ENCODE measurements at places on chromosomes 1 and 21.

DNA sequence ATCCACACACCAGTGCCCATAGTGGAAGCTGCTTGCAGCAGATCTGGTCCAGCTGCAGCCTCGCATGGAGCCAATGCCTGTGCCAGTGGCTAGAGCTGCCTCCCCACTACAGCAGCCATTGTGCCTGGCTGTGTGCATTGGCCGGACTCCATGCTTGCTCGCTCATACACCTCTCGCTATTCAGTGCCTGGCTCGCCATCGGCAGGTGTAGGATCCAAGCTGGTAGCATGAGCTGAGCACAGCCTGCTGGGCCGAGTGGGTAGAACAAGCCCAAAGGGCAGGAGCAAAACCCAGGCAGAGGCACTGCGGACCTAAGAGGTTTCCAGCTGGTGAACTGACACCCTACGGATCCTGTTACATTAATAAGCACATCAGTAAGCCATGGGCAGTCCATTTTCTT is 1184.1 kb downstream of the AMY1C start:
- DNase-seq = no peak

DNA sequence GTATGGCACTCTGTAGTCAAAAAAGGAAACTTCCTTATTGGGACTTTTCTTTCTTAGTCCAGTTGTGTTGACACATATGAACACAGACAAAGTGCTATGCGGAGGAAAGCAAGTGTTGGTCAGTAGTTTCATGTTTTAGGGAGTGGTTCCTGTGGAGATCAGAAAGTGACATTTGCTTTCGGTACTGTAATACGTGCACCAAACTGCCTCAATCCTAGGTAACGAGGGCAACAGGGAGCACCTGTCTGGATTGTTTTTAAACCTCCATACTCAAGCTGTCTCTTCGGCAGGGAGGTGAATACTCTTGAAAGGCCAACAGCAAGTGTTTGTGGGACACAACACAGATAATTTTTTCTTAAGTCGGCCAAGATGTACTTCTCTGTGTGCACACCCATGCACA is 9.1 kb downstream of the RHOU start:
- no peak for DNase-seq

- DNase-seq = no peak
Observed at GRCh38 chr21:43801006-43801783, 11.8 kb downstream of the RRP1 start.

DNA sequence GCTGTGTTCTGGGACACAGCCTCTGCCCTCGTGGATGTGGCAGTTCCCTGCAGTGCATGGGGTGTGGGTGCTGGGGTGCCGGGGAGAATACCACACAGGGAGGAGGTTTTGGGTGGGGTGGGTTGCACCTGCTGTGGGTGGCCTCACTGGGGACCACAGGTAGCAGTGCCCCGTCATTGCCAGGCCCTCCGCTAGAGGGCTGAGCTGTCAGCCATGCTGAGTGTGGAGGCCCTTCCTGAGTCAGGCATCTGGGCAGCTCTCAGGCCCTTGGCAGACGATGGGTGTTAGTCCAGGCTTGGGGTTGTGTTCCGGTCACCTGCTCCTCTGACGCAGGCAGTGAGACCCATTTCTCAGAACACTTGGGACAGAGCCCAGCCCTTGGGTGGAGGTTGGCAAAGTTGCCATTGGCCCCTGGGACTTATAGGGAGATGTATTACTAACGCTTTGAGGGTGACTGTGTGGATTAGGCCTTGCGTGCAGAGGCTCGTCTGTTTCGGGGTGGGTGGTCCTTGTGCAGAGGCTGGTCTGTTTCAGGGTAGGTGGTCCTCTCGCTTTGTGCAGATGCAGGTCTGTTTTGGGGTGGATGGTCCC is 23.9 kb downstream of the PCNT start:
- no peak for DNase-seq

- DNase-seq = peak; percentile 48
Observed at GRCh38 chr1:54200519-54200997, 591 bp downstream of the MRPL37 start.

GRCh38 chr21:46304955-46305354 is 18.7 kb downstream of the C21orf58 start:
- DNase-seq = no peak

DNA sequence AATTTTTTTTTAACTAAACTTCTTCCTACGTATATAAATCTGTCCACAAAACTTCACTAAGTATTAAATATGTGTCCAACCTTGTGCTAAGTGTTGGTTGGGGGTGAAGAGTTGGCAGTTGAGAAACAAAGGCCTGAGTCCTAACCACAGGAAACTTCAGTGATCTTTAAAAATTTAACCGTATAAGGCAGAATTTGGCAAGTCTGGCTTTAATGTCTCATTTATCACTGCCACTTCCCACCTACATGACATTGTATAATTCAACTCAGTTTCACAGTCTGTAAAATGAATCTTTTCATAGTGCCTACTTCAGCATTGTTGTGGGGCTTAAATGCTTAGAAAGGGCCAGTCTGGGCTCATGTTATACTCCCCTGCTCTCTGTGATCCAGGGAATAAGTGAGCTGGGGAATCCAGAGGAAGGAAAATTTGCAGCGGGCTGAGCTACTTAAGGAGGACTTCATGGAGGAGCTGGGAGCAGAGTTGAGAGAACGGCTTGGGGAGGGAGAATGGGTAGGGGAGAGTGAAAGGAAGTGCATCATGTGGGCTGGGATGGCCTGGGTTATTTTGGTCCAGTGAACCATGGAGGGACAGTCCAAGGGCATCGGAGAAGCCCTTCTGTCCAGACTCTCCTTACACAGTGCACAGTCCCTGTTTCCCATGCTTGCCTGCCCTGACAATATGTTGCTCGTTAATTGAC is 14.5 kb downstream of the IFNAR2 start:
- DNase-seq = no peak

DNA sequence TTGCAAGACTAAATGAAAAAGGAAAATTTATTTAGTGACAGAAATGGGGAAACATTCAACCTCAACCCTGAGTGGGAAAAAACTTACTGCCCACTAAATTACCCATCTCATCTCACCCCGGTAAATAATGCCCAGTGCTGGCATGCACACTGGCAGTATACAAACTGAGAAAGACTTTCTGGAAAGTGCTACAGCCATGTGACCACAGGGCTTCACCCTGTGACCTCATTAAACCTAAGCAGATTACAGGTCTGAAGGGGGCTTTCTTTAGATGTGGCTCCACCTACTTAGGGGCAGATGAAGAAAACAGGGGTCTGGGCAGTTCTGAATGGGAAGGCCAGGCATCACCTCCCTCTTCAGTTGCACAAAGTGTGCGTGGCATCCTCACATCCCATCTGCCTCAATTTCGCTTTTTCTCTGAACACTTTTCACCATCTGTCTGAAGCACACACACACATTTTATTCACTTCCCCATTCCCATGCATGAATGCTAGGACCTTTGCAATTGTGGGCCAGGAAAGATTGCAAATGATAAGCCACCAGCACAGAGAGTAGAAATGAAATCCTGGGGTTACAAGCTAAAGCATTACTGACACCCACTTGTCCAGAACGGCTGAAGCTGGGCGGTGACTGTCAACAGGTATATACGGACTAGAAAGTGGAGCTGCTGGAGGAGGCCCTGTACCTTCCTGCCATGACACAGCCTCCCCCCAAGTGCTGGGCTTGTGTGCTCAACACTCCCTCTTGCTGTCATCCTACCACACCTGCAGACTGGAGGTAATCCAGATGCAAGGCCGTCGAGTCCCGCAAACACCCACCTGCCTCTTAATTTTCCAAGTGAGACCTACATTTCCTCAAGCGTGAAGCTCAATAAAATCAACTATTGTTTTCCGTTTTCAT is 2.7 kb downstream of the NADK start:
- DNase-seq = no peak

DNA sequence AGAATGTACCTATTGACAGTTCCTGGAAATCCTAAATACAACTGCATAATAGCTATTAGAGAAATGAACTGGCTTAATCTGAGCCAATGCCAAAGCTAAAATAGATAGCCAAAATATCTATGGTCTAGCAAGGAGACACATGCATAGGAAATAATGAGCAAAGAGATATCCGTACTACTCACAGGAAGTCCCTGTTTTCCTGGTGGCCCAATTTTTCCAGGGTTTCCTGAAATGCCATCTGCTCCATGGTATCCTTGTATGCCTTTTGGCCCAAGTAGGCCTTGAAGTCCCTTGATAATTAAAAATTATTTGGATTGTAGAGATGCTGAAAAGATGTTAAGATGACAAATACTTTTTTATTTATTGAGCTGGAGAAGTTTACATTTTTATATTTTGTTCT is 108.4 kb upstream of the ZNHIT6 start:
- DNase-seq = no peak

GRCh38 chr1:79519084-79519760 is 512.7 kb upstream of the ADGRL4 start:
- no peak for DNase-seq

GRCh38 chr21:36005879-36006400 is 54.4 kb downstream of the SETD4 start:
- no peak for DNase-seq

DNA sequence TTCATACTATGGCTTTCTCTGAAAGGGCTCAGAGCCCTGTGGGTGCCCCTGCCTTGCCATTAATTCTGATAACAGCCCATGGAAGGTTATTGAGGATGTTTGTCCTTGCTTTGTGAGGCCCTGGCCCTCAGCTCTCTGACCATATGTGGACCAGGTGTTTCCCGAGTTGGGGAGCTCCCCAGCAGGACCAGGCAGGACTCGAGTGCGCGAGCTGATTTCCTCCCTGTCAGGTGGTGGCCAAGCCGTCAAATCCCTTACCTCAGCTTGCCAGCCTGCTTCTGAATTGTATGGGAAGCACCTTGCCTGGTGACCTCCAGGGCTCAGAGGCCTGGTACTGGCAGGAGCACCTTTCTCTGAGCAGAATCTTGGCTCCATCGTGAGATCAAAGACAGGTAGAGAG is 17.9 kb upstream of the SDE2 start:
- no peak for DNase-seq

DNA sequence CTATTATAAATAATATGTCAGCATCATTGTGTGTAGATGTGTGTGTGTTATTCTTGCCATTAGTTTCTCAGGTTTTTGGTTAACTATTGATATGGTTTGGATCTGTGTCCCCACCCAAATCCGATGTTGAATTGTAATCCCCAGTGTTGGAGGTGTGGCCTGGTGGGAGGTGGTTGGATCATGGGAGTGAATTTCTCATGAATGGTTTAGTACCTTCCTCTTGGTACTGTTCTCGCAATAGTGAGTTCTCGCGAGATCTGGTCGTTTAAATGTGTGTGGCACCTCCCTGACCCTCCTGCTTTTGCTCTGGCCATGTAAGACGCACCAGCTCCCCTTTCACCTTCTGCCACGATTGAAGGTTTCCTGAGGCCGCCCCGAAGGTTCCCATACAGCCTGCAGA is 9.6 kb upstream of the POFUT2 start:
- DNase-seq = no peak

GRCh38 chr1:245718123-245718522 is 563.3 kb downstream of the KIF26B start:
- DNase-seq = no peak

DNA sequence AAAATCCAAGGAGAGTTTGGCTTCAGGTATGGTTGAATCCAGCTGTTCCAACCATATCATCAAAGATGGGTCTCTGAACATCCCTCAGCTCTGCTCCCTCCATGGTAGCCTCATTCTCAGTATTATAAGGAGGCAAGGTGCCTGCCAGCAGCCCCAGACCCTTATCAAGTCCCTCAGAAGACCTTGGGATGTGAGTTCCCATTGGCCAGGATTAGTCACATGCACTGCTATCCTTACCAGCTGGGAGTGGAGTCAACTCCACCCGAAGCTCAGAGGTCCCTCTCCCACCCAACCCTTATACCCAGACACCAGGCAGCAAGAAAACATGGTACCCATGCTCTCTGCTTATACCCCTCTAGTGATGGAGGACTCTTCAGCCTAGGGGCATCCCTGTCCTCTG is 153.7 kb upstream of the ZBTB40 start:
- no peak for DNase-seq

GRCh38 chr21:42061986-42062235 is 9.2 kb upstream of the UMODL1 start:
- no peak for DNase-seq

DNA sequence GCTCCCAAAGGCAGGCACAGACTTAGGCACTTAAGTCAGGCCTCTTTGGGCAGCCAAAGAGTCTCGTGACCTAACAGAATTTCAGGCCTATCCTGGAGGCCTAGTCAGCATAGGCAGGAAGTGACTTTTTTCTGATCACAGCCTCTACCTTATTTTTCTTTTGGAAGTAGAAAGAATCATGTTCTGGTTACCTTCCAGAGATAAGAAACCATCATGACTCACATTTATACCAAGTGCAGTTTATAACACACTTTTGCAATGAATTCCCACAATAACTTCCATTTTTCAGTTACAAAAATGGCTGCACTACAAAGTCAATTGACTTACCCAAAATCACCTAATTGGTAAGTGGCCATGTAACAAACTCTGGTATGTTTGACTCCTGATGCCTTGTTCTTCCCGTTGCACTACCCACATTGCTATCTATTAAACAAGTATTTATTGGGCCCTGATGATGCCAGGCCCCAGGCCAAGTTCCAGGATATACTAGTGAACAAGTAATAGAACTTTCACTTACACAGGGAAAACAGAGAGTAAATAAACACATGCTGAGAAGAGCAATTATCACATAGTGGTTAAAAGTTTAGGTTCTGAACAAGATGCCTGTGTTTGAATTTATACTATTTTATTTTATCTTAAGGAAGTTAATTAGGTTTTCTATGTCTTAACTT is 74.3 kb downstream of the SH3GLB1 start:
- peak; percentile 22 for DNase-seq

DNA sequence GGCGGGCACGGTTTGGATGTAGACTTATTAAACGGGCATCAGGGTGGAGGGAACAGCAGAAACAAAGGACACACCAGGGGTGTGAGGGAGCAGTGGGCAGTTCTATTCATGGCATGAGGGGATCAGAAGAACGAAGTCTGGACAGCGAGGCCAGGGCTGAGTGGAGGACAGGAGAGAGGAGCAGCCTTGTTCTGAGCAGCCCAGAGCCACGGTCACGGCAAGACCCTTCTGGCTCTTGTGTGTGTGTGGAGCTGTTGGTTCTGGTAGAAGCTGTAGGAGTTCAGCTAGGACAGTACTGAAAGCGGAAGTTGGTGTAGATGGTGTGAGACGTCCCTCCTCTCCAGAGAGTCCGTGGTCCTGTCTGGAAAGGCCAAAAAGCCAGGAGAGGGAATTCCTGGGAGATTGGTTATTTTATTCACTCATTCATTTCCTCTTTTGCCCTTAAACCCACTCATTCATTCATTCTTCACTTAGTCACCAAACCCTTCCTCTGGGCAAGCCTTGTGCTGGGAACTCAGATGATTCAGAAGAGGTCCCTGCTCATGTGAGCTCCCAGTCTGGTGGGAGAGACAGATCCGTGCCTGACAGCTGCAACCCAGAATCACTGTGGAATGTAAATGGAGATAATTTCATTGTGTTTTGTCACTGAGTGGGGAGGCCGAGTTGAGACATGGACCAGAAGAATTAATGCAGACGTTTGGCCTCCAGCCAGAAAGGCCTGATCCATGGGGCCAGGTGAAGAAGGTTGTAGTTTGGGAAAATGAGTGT is 4.1 kb upstream of the ACOT11 start:
- DNase-seq = no peak

GRCh38 chr1:23273450-23274133 is 56.3 kb upstream of the HTR1D start:
- peak; percentile 35 for DNase-seq

GRCh38 chr1:39540504-39541031 is 36.0 kb downstream of the PABPC4 start:
- DNase-seq = no peak
